ENCODE measurements at places on chromosomes 3 and 15.

GRCh38 chr3:187039100-187039722 is 100.1 kb downstream of the RPL39L start:
- DNase-seq = no peak

GRCh38 chr3:61008998-61009380 is 242.3 kb downstream of the FHIT start:
- DNase-seq = no peak

GRCh38 chr3:76514836-76515235 is 525.1 kb upstream of the ROBO2 start:
- no peak for DNase-seq

DNA sequence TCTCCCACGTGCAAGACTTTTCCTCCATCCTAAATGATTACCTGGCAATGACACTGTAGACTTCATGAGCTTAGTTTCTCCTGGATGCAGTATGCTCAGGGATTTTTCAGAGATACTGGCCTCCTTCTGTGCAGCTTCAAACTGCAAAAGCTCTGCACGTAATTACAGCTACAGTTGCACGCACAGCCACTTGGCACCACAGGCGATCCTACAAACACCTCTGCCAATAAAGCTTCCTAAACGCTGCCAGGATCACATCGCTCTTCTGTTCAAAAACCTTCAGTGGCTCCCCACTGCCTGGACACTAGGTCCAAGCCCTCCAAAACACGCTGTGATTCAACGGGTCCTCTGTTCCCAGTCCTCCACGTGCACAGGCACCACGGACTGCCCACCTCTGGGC is 49.5 kb downstream of the NUP210 start:
- DNase-seq = no peak

DNA sequence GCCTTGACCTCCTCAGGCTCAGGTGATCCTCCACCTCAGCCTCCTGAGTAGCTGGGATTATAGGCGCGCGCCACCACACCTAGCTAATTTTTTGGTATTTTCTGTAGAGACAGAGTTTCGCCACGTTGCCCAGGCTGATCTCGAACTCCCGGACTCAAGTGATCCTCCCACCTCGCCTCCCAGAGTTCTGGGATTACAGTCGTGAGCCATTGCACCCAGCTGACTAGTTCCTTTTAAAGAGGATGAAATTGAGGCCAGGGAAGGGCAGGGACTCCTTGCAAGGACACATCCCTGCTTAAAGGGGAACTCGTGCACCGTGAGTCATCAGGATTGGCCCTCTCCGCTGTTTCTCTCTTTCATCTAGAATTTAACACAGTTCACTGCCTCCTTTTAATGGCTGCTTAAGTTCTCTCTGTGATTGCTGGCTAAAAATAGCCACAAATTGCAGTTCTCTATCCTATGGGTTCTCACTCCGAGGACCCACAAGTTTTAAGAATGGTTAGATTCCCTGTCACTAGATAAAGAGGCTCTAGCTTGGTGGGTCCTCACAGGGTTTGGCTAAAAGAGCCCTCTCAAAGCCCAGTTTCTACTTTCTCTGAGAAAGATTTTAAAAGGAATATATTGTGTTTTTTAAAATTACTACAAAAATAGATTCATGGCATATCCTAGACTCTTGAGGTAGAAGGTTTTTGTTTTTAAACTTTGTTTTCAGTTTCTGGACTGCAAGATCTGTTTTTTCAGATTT is 1.4 kb downstream of the CRTAP start:
- DNase-seq = no peak

- DNase-seq = no peak
Observed at GRCh38 chr15:77075528-77075927, 4.6 kb upstream of the TSPAN3 start.

DNA sequence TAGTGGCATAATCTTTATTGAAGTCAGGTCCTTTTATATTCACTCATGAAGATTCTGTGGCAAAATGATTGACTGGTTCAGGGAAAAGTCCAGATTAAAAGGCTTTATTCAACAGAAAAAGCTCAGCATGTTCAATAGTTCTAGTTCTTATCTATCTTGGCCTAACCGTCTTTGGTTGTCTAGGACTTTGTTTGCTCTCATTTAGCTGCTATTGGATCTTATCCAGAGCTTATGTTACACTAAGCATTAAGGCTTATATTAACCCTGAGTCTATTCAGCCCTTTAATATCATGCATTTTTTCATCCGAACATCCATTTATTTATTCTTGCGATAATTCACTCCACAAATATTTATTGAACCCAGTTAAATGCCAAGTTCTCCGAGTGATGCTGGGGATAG is 601.0 kb upstream of the SGO1 start:
- no peak for DNase-seq

DNA sequence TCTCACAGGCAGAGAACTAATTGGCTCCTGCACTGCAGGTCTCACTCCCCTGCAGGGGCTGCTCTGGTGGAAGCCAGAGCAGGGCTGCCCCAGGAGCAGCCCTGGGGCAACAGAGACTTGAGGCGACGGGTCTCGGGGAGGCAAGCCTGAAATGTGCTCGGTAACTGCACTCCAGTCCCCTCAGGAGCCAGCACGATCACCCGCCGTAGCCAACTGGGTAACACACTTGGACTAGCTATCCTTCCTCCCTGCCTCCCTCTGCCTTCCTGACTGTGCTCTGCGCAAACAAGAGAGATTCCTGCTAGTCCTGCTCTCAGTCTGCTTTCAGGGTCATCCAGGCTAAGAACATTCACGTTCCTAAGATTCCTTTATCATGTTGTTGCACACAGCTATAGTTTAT is 140.7 kb upstream of the NSMCE3 start:
- DNase-seq = no peak

DNA sequence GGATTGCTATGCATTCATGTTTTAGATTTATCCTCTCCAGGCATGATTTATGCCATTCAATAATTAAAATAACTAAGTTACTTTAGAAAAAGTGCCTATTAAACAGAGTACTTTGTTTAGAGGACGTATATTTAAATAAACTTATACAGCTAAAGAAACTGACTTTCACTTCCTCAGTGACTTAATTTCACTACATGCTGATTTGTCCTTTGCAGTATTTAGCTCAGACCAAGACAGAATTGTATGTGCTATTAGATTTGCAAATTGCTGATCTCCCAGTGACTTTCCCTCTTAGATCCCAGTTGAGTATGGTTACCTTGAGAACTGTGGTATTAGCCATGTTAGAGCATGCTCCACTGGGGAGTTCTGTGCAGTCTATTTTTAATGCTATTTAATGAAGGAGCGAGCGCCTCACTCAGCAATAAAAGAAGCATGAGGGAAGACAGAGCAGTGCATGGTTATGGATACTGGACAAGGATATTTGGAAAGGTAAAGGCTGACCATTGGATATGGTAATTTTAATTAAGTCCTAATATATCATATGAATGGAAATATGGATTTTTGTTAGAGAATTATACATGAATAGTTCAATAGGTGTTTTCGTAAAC is 2.7 kb downstream of the ARPP21 start:
- no peak for DNase-seq
